ENCODE measurements at places on chromosomes 7 and 10. TPM values are rescaled to one million over a fixed set of nuclear protein-coding genes. Genes with fewer than 3 reads are reported as not detected.

The CDH23 gene
- 1.8 TPM for total RNA-seq

GRCh38 chr7:39721345-39721744, 98.0 kb downstream of the RALA start:
- no peak for DNase-seq

DNA sequence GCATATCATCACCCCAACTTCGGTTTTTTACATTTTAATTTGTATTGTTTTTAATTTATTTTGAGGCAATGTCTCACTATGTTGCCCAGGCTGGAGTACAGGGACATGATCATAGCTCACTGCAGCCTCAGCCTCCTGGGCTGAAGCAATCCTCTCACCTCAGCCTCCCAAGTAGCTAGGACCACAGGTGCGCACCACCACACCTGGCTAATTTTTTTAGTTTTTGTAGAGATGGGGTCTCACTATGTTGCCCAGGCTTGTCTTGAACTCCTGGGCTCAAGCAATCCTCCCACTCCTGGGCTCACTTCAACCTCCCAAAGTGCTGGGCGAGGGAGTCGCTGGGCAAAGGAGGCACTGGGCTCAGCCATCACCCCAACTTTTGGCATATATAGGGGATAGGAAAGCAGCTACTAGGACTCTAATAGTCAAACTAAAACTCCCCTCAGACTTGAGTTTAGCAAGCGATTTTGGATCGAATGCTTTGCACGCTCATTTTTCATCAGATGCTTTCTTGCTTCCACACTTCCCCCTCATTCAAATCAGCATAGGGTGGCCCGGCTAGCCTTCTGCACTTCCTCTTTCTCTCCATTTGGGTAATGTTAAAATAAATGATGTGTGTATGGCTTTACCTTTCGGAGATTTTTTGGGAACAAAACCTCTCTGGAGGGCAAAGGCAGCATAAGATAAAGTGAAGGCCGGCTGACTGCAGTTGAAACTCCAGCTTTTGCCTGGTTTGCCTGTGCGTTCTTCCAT, 20.8 kb upstream of the NMT2 start:
- DNase-seq: no peak

DNA sequence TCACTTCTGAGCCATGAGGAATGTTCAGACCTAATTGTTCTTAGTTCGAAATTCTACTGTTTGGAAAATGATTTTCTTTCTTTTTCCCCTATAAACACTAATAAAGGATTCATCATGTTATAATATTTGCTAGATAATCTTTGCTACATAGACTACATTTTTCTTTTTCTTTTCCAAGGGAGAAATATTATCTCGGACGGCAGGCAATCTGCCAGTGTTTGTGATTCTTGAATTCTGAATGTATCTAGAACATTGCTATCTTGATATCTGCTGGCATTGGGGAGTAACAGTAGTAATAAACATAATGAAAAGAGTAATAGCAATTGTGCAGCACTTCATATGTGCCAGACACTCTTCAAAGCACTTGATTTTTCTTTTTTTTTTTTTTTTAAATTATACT, 107.7 kb upstream of the ZNF32 start:
- DNase-seq: no peak

- DNase-seq: no peak
Measured at GRCh38 chr7:127194571-127194970, 58.2 kb downstream of the GRM8 start.

Data from endodermal cell (in vitro differentiated cells).